Posterior vena cava (tissue), 2 donors: ENCODE measurements at places on chromosomes 2 and 18.

GRCh38 chr2:99863903-99864270 lies 278.5 kb downstream of the AFF3 start:
- no peak for DNase-seq

GRCh38 chr2:1081451-1082225 lies 131.0 kb downstream of the SNTG2 start:
- DNase-seq, result no peak

- no peak for DNase-seq
Measured at GRCh38 chr2:15159751-15160177, 401.4 kb downstream of the NBAS start.

- no peak for DNase-seq
Measured at GRCh38 chr18:68342039-68342659, 372.8 kb downstream of the TMX3 start.

GRCh38 chr18:76886112-76886511 lies 63.8 kb downstream of the ZNF236 start:
- no peak for DNase-seq

GRCh38 chr2:199019898-199020507 lies 437.7 kb downstream of the SATB2 start:
- DNase-seq, result no peak

GRCh38 chr2:222468346-222468745 lies 44.0 kb downstream of the SGPP2 start:
- DNase-seq, result no peak

DNA sequence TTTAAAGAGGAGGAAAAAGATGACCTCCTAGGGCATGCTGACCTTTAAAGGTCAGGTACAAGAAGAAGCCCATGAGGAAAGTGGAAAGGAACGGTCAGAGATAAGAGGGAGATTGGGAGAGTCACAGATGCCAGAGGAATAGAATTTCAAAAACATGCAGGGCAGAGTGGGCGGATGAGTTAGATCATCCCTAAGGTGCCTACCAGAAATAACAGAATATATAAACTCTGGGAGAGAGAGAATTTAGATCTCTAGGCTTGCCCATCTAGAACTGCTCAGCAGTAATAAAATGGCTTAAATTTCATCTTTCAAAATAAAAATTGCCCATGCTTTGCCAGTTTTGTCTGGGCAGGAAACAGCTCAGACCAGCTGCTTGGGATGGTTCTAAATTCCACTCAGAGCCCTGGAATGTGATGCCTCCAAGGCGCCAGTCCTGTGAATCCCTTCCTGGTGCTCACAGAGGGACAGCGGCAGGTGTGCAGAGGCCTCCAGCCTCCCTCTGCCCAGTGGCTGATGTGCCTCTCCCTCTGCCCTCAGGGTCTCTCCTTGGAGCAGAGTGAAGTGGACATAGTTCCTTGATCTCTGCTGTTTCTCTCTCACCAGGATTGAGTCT lies 130.9 kb downstream of the ANTXR1 start:
- DNase-seq, result no peak

- no peak for DNase-seq
Measured at GRCh38 chr18:27845897-27846296, 331.0 kb downstream of the CDH2 start.

DNA sequence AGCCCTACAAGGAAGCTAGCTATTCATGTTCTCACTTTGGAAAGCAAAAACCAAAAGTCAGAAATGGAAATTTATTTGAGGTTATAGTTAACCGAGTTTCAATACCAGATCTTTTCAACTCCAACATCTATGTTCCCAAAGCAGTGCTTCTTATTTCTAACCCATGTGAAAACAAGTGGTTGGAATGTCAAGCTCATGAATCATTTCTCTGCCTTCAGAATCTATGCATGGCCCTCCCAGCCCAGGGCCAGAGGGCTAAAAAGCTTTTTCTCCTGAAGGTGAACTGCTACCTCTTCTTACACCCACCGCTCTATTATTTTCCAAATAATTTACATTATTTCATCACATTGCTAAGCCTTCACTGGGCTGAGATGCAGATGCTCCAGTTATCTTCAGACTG lies 158.4 kb downstream of the SP3 start:
- DNase-seq, result no peak
